MCF 10A (cell line): ENCODE measurements at places on chromosomes 5 and 9. TPM values are rescaled to one million over a fixed set of nuclear protein-coding genes. Genes with fewer than 3 reads are reported as not detected.

DNA sequence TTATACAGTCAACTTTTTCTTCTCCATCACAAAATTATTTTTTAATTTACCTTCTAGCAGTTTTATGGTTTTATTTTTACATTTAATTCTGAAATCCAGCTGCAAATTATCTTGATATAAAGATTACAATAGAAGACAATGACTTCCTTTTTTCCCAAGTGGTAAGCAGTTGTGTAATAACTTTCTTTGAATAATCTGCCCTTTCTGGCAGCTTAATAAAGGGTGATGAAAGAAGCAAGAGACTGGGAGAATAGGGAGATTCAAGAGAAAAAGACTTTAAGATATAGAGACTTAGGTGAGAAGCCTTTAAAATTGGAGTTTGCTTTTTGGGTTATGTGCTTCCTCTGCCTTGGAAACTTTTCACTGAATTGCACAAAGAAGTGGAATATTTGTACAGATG, 100.4 kb upstream of the FREM1 start:
- no peaks in the 10 kb centered on the region for H3K4me1 ChIP-seq
- H3K4me3 ChIP-seq, result no peak overlapping the region
- peaks cover 32% of the 10 kb centered on the region for H3K27me3 ChIP-seq
- H3K27ac ChIP-seq, result no peak overlapping the region

- H3K4me3 ChIP-seq, result no peak overlapping the region
- peaks cover 7% of the 10 kb centered on the region for H3K4me1 ChIP-seq
- no peaks in the 10 kb centered on the region for H3K27me3 ChIP-seq
- DNase-seq, result no peak
- no peaks in the 10 kb centered on the region for H3K36me3 ChIP-seq
- no peak overlapping the region for H3K27ac ChIP-seq
Observed at GRCh38 chr5:109451146-109451545, 41.4 kb upstream of the PJA2 start.

DNA sequence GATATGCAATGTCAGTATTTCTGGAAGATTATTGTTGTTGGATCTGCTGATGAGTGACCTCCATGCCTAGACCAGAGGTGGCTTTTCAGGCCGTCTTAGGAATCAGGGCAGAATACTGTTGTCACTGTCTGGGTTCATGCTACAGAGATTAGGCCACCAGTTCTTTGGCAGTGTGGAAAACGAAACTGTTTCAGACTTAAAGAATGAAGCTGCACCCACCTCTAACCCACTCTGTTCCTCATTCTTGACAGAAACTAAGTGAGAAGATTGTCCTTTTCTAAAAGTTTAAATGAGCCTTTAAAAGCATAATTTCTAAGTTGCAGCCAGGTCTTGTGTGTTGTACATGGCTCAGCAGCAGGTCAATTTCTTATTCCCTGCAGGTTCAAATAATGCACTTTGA, 444.3 kb downstream of the ENC1 start:
- no peaks in the 10 kb centered on the region for H3K36me3 ChIP-seq
- no peak for DNase-seq
- H3K4me3 ChIP-seq, result no peak overlapping the region
- H3K27ac ChIP-seq, result no peak overlapping the region

Gene SLC4A9
- 0.37 TPM in 1 of 2 replicates, not detected in the other for total RNA-seq

GRCh38 chr9:12613071-12613470, 80.1 kb upstream of the TYRP1 start:
- DNase-seq, result no peak
- no peaks in the 10 kb centered on the region for H3K4me1 ChIP-seq
- H3K36me3 ChIP-seq, result no peaks in the 10 kb centered on the region
- H3K27me3 ChIP-seq, result peaks cover 44% of the 10 kb centered on the region
- H3K4me3 ChIP-seq, result no peak overlapping the region
- no peak overlapping the region for H3K27ac ChIP-seq

Gene CDK9
- 62.1 and 84.0 TPM in 2 replicates for total RNA-seq

Gene IL33
- not detected in 2 replicates for total RNA-seq

Gene SPINK6
- total RNA-seq, result 0.56 and 1.9 TPM in 2 replicates
